Stimulated activated CD8-positive, alpha-beta memory T cell treated with anti-CD3 and anti-CD28 coated beads, Interleukin-4, amount 100 ng/mL, for 4 hours (primary cell): ENCODE measurements at places on chromosomes 11 and 22.

- DNase-seq = no peak
These were observed 395.6 kb downstream of the TENM4 start for GRCh38 chr11:79045018-79045799.

DNA sequence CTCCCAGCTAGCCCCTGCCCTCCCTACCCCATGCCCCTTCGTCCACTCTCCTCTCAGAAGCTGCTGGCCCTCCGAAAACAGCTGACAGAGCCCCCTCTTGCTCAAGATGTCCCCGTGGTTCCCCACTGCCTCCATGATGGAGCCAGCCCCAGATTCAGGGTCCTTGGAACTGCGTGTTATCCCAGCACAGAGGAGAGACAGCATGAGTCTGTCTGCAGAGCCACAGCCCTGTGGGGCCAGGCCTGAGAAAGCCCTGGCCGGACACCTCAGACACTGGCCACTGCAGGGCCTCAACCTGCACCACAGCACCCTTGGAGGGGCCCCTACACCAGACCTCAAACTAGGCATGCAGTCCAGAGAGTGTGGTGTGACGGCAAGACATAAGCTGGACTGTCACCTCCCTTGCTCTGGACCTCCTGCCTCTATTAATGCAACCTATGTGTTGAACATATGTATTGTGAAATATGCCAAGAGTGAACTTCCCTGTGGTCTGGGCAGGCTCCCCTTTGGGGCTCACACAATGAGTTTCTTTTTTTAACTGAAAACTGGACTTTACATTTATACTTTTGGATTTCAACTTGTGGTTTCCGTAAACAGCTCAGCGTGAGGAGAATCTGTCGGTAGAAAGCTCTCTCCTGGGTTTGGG lies 9.6 kb downstream of the PNPLA5 start:
- DNase-seq = no peak

- DNase-seq = no peak
These were observed 188.9 kb upstream of the SESN3 start for GRCh38 chr11:95419915-95420314.

DNA sequence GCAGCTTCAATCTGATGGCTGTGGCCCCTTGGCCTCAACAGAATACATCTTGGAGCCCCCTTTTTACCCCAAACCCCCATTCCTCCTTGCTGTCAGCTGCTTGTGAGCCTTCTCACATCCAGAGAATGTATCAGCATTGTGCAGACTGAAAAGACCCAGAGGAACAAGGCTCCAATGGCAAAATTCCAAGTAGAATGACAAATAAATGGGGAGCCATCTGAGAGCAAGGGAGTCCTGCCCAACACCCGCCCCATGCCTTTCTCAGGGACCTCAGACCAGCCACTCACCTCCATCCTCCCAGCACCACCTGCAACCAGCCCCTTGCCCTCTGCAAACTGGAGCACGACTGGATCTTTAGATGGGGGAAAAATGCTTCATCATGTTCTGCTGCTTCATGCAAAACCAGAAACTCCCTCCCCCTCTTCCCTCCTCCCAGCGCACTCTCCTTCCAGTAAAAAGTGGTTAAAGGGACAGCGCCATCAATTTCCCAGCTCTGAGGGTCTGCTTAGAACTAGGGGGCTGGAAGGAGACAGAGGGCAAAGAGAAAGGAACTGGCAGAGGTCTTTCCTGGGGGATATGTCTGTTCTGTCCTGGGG lies 2.2 kb upstream of the NEFH start:
- no peak for DNase-seq

GRCh38 chr22:38566726-38567504 lies 3.1 kb downstream of the DMC1 start:
- DNase-seq = no peak

DNA sequence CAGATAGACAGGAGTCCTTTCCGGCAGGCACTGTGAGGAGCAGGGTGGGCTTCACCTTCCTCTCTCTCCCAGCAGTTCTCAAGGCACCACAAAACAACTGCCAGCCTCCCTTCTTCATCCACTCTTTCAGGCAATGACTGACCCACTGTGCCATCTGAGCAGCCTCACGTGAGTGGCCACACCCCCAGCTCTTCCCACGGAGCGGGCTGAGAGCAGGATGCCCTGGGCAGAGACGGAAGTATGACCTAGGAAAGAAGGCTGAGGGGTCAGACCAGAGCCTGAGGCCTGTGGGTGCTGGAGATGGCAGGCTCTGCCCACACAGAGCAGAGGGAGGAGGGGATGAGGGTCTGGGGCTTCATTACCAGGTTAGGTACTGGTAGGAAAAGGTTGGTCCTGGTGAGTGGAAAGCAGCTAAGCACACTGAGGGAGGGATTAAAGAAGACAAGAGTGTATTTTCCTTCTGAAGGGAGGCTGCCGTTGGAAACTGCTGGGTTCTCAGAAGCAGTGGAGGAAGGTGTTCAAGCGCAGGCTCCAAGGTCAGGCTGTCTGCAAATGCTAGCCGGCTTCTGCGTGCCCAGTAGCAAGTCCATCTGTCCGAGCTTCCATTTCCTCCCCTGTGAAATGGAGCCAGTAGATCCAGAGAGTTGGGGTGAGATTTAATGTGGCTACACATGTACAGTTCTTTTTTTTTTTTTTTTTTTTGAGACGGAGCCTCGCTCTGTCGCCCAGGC lies 4.6 kb downstream of the NLRP6 start:
- DNase-seq = no peak

DNA sequence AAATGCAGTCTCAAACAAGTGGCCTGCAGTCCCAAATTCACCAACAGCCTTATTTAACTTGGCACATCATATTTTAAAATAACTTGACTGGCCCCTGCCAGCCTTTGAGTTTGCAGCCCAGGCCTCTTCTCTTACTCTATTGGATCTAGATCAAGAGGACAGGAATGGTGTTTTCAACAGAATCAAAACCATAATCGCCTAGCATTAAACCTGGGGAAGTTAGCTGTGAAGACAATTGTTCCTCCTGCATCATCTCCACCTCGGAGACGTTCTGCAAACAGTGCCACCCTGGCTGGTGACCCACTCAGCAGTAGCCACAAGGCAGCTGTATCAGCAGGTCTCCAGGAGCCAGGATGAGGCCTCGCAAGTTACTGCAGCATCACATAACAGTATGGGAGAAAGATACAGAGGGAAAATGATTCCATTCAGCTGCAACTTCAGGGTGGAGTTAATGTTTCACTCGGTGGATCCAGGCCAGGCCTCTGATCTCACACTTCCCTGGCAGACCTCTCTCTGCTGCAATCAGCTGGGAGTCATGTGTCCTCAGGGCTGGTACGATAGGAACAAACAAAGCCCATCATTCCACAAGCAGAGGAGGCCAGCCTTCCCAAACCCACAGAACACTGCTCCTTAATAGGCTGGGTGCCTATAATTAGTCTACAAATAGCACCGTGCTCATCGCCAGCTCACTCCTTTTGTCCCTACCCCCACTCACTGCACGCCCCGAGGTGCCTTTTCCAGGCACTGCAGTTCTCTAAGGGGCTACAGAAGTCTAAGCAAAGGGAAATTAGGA lies 18.6 kb upstream of the SCN2B start:
- no peak for DNase-seq

GRCh38 chr22:30876915-30877553 lies 91.5 kb downstream of the MORC2 start:
- no peak for DNase-seq

DNA sequence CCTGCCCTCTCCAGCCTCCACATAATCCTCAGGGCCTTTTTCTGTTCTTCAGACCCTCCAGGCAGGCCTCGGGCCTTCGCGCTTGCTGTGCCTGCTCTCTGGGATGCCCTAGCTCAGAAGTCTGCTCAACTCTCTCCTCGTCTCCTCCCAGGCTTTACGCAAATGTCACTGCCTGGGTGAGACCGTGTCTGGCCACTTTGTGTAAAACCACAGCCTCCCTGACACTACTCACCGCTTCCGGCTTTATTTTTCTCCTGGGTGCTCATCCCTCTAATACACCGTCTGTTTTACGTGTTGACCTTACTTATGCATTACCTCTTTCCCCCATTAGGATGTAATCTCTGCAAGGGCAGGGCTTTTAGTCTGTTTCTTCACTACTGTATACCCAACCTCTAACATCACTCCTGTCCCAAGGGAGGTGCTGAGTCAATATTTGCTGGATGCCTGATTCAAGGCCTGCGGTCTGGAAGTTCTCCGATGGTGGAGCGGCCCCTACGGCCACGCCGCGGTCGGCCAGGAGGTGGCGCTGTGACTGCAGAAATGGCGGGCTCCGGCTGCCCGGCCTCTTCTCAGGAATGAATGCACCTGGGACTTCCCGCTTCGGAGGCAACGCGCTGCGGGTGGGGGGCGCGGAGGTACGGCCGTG lies 58.2 kb upstream of the THY1 start:
- no peak for DNase-seq

DNA sequence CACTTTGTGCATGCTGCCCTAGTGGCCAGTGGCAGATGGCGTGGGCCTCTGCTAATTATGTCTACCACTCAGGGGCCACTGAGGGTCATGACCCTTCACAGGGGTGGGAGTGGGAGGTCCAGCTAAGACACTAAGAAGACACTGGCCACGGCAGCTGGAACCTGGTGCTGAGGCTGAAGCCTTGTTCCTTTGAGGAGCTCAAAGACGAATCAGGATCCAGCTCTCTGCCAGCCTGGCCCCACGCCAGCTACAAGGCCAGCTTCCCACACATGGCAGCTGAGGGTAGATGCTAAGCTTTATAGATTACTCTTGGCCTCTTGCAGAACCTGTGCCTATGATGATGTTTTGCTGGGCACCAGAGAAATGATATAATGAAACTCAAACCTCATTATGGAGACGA lies 226.3 kb downstream of the DSCAML1 start:
- DNase-seq = no peak

DNA sequence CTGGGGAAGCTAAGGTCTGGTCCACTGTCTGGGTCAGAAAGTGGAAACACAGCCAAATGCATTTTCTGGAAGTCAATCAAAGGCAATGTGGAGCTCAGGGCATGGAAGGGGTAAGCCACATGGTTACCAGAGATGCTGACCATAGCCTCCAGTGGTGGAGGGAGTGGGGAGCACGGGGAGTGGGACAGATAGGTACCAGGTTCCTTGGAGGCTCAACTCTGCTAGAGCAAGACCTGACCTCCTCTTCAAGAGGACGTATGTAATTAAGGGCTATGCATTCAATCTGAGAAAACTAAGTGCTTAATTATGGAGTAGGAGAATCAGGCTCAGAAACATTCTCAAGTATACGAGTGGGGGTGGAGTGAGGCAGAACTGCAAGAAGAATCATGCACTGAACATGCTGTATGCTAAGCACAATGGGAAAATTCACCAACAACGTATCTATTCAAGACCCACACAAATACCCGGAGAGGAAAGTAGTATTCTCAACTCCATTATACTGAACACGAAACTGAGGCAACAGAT lies 65.2 kb upstream of the PHOX2A start:
- no peak for DNase-seq

DNA sequence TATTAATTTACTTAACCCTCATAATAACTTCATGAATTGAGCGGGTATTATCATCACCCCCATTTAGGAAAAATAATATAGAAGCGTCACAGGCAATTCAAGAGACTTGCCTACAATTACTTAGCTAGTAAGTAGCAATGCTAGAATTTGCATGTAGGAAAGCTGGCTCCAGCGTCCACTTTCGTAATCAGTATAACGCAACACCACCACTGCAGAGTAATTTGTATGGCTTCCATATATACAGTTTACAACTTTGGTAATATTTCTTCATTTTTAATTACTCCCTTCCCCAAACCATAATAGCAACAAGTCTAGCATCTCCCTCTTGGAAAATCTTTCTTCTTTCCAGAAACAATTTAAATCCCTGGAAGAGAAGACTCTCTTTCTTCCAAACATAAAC lies 89.9 kb upstream of the OR5AK2 start:
- no peak for DNase-seq

GRCh38 chr11:87252869-87253268 lies 215.1 kb downstream of the TMEM135 start:
- no peak for DNase-seq

DNA sequence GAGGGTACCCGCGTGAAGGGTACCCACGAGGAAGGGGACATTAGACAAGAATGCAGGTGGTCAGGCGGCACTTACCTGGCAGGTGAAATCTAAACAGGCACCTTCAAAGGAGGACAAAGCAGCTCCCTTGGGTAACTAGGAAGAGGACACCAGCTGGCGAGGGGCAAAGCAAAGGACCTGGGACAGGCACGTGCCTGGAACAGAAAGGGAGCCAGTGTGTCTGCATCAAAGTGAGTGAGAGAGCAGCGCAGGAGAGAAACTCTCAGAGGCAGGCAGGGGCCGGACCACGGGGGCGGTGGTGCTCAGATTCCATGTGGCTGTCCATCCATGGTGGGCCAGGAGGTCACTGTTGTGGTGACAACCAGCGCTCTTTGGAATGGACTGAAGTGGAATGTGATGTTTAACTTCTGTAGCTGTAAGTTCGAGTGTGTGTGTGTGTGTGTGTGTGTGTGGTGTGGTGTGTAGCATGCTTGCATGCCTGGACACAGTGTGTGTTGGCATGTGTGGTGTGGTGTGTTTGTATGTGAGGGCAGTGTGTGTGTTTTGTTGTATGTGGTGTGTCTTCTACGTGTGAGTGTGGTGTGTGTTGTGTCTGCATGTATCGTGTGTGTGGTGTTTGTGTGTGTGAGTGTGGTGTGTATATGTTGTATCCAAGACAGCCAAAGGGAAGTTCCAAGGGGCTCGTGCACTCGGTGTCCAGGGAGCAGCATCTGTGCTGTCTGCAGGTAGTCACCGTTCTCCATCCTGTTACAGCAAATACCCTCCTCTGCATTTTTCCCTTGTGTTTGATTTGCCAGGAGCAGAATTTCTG lies 86.4 kb downstream of the CDKN1C start:
- DNase-seq = no peak

DNA sequence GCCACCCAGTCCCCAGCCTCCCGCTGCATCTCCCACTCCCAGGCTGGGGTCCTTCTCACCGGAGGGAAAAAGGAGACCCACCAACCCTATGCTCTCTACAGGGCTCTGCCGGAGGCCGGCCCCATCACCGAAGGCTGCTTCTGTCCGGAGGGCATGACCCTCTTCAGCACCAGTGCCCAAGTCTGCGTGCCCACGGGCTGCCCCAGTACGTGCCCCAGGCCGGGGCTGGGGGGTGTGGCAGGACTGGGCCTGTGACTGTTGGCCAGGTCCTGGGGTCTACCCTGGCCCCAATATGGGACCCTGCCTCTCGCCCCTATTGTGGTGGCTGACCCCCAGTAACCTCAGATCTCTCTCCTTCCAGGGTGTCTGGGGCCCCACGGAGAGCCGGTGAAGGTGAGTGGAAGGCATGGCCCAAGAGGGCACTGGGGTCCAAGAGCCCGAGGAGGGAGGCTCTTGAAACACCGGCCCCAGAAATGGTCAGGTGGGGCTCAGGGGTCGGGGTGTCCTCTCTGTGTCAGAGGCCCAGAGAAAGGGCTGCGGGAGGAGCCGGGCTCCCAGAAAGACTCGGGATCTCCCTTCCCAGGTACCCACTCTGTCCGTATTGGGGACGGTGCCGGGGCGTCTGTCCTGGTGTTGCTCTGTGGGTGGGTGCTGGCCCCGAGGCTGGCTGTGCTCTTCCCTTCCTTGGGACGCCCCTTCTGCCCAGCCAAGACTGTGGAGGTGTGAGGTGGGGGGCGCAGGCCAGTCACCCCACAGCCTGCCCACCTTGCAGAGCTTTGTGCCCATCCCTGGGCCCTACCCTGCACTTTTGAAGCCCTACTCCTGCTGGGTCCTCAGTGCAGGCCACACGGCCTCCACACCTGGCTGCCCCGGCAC lies 26.1 kb upstream of the MUC5B start:
- no peak for DNase-seq
